ENCODE measurements at places on chromosomes 6 and 20.
A peak's percentile ranks its signal among the peaks of the same experiment; 100 is the strongest.

DNA sequence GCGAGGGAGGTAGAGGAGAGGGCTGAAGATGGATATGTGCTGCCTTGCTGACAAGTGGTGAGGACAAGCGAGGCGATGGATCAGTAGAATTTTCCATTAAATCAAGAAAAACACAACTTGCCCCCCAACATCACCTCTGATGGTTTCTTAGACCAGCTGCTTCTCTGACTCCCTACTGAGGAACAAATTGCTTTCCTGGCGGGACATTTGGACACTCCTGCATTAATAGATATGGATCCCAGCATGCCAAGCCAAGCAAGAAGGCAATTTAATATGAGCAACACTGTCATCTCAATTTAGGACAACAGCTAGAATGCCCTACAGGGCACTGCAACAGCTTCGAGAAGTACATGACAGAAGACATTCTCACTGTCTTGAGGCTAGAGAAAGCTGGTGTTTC lies 248.4 kb upstream of the AGPAT4 start:
- H3K27me3 ChIP-seq: no peaks in the 10 kb centered on the region
- no peak overlapping the region for H3K27ac ChIP-seq
- no peaks in the 10 kb centered on the region for H3K36me3 ChIP-seq
- DNase-seq: no peak

- H3K36me3 ChIP-seq: no peaks in the 10 kb centered on the region
- no peaks in the 10 kb centered on the region for H3K27me3 ChIP-seq
- no peak overlapping the region for H3K27ac ChIP-seq
Measured at GRCh38 chr6:10542213-10542612, 21.1 kb downstream of the GCNT2 start.

- no peaks in the 10 kb centered on the region for H3K27me3 ChIP-seq
- H3K36me3 ChIP-seq: no peaks in the 10 kb centered on the region
- H3K4me3 ChIP-seq: no peak overlapping the region
- DNase-seq: no peak
- no peak overlapping the region for H3K27ac ChIP-seq
Measured at GRCh38 chr20:24501764-24502556, 32.5 kb downstream of the SYNDIG1 start.

GRCh38 chr6:128580224-128581110 lies 60.1 kb upstream of the PTPRK start:
- H3K36me3 ChIP-seq: no peaks in the 10 kb centered on the region
- DNase-seq: no peak
- H3K27ac ChIP-seq: no peak overlapping the region
- no peaks in the 10 kb centered on the region for H3K27me3 ChIP-seq
- H3K4me1 ChIP-seq: no peaks in the 10 kb centered on the region

- no peak overlapping the region for H3K27ac ChIP-seq
- no peaks in the 10 kb centered on the region for H3K4me1 ChIP-seq
- no peak for DNase-seq
- H3K27me3 ChIP-seq: no peaks in the 10 kb centered on the region
- H3K4me3 ChIP-seq: no peak overlapping the region
- H3K36me3 ChIP-seq: no peaks in the 10 kb centered on the region
Measured at GRCh38 chr20:8912731-8913130, 156.2 kb upstream of the PLCB4 start.

- no peaks in the 10 kb centered on the region for H3K36me3 ChIP-seq
- no peak for DNase-seq
- no peak overlapping the region for H3K4me3 ChIP-seq
- no peaks in the 10 kb centered on the region for H3K27me3 ChIP-seq
Measured at GRCh38 chr20:2973574-2973973, 69.8 kb upstream of the GNRH2 start.

GRCh38 chr6:18897350-18897749 lies 510.2 kb downstream of the RNF144B start:
- H3K27me3 ChIP-seq: no peaks in the 10 kb centered on the region
- no peaks in the 10 kb centered on the region for H3K36me3 ChIP-seq
- no peaks in the 10 kb centered on the region for H3K4me1 ChIP-seq
- no peak overlapping the region for H3K27ac ChIP-seq
- H3K4me3 ChIP-seq: no peak overlapping the region

GRCh38 chr6:12051861-12052368 lies 39.8 kb downstream of the HIVEP1 start:
- DNase-seq: no peak
- no peaks in the 10 kb centered on the region for H3K4me1 ChIP-seq
- no peaks in the 10 kb centered on the region for H3K27me3 ChIP-seq
- no peak overlapping the region for H3K4me3 ChIP-seq

- no peak overlapping the region for H3K4me3 ChIP-seq
- DNase-seq: no peak
- H3K4me1 ChIP-seq: no peaks in the 10 kb centered on the region
- no peaks in the 10 kb centered on the region for H3K36me3 ChIP-seq
- no peak overlapping the region for H3K27ac ChIP-seq
- no peaks in the 10 kb centered on the region for H3K27me3 ChIP-seq
Measured at GRCh38 chr6:166763606-166764472, 136.8 kb upstream of the RPS6KA2 start.

DNA sequence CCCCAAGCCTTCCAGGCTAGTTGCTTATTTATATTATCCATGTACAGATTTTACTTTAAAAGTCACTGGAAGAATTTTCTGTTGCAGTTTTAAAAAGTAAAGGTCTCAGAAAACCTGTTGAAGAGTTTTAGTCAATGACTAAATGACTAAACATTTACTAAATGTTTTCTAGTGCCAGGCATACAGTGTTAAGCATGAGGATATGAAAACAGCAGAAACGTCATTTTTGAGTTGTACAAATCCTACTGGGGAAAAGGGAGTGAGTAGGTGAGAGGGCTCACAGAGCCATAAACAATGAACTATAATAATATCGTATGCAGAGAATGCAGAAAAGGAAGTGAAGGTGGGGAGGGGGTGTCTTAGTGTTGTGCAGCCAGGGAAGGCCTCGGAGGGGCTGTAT lies 66.3 kb downstream of the MAN1A1 start:
- no peak overlapping the region for H3K27ac ChIP-seq
- no peaks in the 10 kb centered on the region for H3K36me3 ChIP-seq
- H3K27me3 ChIP-seq: no peaks in the 10 kb centered on the region

DNA sequence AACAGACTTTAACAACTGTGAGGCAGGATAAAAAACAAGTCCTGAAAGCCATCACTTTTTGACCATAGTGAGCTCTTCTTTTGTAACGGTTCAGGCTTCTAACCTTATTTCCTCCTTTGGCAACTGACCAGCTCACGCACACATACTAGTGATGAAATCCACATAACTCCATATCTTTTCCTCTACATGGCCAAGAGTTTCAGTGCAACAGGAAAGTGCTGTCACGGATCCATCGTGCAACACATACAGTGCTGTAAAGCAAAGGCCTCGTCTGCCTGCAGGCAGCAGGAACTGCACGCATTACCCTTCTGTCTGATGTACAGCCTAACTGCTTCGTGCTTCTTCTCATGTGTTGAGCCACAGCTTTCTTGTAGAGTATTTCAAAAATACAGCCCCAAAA lies 108.5 kb downstream of the EPM2A start:
- H3K4me1 ChIP-seq: no peaks in the 10 kb centered on the region
- no peak overlapping the region for H3K4me3 ChIP-seq
- H3K27me3 ChIP-seq: no peaks in the 10 kb centered on the region
- no peak overlapping the region for H3K27ac ChIP-seq
- no peaks in the 10 kb centered on the region for H3K36me3 ChIP-seq

DNA sequence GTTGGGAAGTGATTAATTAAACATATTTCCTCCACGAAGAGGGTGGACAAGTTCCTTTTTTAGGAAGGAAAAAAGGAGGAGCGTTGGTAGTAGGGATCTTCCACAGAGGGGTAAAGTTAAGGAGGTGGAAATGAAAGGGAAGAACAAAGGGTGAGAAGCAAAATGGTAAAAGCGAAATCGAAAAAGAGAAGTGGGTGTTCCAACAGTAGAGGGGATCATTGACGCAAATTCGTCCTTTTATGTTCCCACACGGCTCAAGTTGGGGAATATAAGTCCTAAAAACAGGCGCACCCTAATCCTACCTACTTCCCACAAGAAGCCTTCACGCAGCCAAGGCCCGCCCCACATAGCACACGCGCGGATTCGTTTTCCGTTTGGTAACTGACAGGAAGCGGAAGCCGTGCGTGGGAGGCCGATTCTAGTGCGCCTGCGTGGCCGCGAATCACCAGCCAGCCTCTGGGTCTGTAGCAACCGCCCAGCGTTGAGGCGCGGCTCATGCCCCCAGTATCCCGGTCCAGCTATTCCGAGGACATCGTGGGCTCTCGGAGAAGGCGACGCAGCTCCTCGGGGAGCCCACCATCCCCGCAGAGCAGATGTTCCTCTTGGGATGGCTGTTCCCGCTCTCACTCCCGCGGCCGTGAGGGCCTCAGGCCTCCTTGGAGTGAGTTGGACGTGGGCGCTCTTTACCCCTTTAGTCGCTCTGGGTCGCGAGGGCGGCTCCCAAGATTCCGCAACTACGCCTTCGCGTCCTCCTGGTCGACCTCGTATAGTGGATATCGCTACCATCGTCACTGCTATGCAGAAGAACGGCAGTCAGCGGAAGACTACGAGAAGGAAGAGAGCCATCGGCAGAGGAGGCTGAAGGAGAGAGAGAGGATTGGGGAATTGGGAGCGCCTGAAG lies at the start of gene NKAPL:
Gene NKAPL, plus strand, starts transcription at position 421 of the 901 bp plus-strand sequence. Its CDS starts 75 bp downstream, at position 496.
- H3K4me1 ChIP-seq: no peaks in the 10 kb centered on the region
- H3K27ac ChIP-seq: peak within 1 kb of the TSS; percentile 3
- peak; percentile 65 for DNase-seq
- peak within 1 kb of the TSS; percentile 53 for H3K4me3 ChIP-seq
- no peaks in the 10 kb centered on the region for H3K36me3 ChIP-seq

DNA sequence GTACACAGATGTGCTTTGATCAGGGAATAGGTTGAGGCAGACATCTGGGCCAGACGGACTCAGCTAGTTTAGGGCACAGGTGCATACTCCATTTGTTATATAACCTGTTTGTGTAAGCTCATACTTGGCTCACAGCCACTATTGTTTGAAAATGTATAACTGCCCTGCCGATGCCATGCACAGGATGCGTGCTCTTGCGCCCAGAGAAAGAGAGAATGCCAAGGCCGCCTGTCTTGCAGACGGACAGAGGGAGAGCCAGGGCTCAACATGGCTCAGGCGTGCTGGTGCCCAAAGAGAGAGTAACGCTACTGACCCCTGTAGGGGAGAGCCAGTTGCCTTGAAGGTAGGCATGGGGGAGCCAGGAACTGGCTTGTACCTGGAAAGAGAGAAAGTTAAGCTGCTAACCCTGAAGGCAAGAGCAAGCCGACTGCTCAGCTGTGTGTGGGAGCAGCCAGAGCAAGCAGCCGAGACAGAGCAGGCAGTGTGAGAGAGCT lies 57.7 kb downstream of the FAM229B start:
- H3K4me3 ChIP-seq: no peak overlapping the region
- H3K4me1 ChIP-seq: no peaks in the 10 kb centered on the region
- no peaks in the 10 kb centered on the region for H3K36me3 ChIP-seq
- H3K27me3 ChIP-seq: no peaks in the 10 kb centered on the region

Measured in right lobe of liver (tissue), 6 donors.